ENCODE measurements at places on chromosomes 13 and 19.

GRCh38 chr19:16327501-16327900 is 2.9 kb downstream of the KLF2 start:
- DNase-seq = no peak

- no peak for DNase-seq
Observed at GRCh38 chr13:77503398-77503797, 32.1 kb upstream of the SCEL start.

- peak; percentile 2 for DNase-seq
Observed at GRCh38 chr13:86856991-86857390, 814.2 kb upstream of the SLITRK5 start.

GRCh38 chr19:1520203-1520780 is 3.6 kb upstream of the PLK5 start:
- DNase-seq = no peak

DNA sequence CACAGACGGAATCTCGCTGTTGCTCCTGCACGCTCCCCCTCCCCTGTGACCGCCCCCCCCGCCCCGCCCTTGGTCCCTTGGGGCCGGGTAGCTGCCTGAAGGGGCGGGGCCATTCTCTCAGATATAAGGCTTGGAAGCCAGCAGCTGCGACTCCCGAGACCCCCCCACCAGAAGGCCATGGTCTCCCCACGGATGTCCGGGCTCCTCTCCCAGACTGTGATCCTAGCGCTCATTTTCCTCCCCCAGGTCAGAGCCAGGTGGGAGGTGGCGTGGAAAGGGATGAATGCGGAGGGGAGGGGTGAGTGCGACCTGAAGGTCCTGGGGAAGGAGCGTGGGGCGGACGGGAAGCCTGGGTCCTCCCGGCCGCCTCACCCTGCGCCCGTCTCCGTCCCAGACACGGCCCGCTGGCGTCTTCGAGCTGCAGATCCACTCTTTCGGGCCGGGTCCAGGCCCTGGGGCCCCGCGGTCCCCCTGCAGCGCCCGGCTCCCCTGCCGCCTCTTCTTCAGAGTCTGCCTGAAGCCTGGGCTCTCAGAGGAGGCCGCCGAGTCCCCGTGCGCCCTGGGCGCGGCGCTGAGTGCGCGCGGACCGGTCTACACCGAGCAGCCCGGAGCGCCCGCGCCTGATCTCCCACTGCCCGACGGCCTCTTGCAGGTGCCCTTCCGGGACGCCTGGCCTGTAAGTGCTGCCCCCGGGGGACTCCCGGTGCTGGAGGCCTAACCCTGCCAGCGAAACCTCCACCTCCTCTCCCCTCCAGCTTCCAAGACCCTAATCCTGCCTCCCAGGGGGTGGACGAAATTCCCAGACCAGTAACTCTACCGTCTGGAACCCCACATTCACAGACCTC is at the start of gene DLL3:
DLL3 (plus strand) TSS at position 150 of the 845 bp plus-strand sequence; CDS start at position 178, 28 bp downstream.
- no peak for DNase-seq
